8988T (cell line): ENCODE measurements at places on chromosomes 11 and 22.

DNA sequence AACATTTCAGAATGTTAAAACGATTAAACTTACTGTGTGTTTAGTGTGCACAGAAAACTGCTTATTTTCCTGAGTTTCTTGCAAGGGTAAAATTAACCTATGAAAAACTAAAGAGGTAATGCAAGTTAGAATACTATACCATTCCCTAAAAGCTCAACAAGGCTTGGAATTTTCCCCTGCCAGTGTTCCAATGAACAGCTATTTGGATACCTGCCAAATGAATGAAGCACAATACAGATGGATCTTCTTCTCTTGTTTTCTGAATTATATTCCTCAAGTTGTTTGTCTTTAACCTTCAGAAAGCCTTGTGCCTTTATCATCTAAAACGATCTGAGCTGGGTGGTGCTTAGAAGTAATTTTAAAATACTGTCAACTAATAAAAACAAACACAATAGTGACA is 204.5 kb downstream of the LRRC4C start:
- DNase-seq = no peak

GRCh38 chr11:9855579-9856287 is 191.9 kb downstream of the SWAP70 start:
- DNase-seq = no peak

DNA sequence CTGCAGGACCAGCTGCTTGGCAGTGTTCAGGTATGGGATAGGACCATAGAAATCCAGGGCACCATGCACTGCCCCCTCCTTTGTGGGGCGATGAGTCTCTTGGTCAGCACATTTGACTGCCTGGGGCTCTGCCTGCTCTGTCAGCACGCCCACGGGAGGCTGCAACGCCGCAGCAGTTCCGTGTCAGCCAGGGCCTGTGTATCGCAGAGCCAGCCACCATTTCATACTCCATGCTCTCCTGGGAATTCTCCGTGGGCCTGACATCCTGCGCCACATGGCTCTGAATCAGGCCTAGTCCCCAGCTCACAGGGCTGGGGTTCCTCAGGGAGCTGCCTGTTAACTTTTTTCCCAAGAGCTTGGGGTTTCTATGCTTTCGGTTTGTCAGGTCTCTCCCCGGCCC is 16.9 kb upstream of the RELT start:
- no peak for DNase-seq

GRCh38 chr11:104650234-104650633 is 248.0 kb downstream of the CASP12 start:
- DNase-seq = no peak

DNA sequence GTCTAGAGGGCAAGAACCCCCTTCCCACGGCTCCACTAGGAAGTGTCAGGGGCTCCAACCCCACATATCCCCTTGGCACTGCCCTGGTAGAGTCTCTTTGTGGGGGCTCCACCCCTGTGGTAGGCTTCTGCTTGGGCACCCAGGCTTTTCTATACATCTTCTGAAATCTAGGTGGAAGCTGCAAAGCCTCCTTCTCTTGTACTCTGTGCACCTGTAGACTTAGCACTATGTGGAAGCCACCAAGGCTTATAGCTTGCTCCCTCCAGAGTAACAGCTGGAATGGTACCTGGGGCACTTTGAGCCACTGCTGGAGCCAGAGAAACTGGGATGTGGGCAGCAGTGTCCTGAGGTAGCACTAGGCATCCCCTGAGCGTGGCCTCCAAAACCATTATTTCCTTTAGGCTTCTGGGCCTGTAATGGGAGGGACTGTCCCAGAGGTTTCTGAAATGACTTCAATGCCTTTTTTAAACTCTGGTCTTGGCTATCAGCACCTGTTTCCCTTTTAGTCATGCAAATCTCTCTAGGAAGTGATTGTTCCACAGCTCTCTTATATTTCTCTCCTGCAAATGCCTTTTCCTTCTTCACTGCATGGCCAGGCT is 68.4 kb downstream of the TRAF6 start:
- no peak for DNase-seq

- no peak for DNase-seq
Observed at GRCh38 chr11:134399293-134399654, 12.8 kb downstream of the B3GAT1 start.

DNA sequence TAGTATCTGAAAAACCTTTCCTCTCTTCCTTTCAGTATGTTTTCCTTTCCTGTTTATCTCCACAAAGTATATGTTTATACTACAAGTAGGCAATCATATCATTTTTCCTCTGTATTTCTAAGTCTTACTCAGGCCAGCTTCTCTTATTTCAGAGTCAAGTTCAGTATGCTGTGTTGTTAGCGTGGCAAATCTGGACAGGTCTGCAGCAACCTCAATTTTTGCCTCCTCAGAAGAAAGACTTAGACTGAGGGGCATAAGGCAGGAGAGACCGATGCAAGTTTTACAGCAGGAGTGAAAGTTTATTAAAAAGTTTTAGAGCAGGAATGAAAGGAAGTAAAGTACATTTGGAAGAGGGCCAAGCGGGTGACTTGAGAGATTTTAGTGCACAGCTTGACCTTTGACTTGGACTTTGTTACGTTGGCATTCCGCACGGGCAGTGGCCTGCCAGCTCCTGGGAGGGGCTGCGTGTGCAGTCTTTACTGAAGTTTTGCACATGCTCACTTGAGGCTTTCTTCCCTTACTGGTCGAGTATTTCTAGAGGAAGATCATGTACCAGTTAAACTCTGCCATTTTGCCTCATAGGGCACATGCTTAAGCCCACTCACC is 343.2 kb downstream of the NTM start:
- no peak for DNase-seq

- DNase-seq = no peak
Observed at GRCh38 chr11:121032546-121032945, 8.6 kb downstream of the TBCEL start.

GRCh38 chr11:96021901-96022650 is 98.2 kb upstream of the MTMR2 start:
- DNase-seq = no peak

DNA sequence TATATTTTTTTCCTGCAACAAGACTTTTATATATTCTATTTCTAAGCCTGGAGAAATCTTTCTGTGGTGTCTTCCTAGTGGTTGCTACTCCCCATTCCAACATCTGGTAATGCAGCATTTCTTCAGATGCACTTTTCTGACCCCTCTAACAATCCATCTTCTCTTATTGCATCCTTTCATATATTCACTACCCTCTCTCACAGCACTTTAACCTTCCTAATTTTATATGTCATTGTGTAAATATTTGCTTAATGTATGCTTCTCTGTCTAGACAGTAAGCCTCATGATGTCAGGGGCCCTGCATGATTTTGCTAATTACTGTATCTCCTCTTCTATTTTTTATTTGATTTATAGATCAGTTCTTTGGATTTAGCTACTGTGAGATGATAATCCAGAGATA is 701.6 kb downstream of the KCNA4 start:
- DNase-seq = no peak

DNA sequence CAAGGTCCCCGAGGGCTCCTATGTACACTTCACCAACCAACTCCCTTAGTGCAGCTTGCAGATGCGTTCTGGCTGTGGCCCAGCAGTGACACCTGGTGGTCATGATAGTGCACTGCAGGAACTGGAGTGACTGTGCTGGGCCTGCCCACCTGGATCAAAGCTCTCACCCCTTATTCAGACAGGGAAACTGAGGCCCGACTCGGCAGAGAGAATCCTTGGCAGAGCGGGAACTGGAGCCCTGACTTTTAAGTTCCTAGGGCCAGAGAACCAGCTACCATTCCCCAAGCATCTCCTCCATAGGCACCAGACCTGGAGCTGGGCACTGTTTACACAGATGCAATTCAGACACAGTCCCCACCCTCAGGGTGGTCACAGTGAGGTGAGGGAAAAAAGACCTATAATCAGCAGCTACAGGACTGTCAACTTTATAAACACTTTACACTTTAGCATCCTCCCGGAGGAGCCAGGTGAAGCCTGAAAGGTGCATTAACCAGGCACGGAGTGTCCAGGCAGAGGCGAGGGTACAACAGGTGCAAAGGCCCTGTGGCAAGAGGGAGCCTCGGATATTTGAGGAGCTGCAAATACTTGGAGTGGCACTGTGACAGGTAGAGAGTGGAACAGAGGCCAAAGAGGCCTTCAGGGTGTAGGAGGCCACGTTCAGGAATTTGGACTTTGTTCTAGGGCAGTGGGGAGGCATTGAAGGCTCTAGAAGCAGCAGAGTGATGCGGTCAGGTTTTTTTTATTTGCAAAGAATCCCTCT is 22.0 kb downstream of the RHBDD3 start:
- DNase-seq = no peak

DNA sequence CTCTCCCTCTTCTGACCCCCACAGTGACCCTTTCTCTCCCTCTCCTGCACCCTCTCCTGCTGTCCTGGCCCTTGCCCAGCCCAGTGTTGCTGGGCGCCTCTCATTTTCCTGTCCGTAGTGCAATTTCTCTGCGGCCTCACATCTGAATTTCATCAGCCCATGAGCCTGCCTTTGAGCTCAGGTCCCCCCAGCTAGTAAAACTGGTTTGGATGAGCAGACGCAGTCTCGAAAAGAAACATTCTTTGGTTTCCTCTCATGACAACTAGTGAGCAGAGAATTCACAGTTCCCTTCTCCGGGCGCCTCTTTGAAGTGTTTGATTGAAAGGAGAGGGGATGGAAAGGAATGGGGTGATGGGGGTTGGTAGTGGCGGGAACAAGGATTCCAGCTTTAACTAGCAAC is 126.0 kb upstream of the CADM1 start:
- DNase-seq = no peak

- no peak for DNase-seq
Observed at GRCh38 chr11:122131126-122131525, 15.1 kb upstream of the BLID start.
